ENCODE measurements at places on chromosomes 13 and 19.

DNA sequence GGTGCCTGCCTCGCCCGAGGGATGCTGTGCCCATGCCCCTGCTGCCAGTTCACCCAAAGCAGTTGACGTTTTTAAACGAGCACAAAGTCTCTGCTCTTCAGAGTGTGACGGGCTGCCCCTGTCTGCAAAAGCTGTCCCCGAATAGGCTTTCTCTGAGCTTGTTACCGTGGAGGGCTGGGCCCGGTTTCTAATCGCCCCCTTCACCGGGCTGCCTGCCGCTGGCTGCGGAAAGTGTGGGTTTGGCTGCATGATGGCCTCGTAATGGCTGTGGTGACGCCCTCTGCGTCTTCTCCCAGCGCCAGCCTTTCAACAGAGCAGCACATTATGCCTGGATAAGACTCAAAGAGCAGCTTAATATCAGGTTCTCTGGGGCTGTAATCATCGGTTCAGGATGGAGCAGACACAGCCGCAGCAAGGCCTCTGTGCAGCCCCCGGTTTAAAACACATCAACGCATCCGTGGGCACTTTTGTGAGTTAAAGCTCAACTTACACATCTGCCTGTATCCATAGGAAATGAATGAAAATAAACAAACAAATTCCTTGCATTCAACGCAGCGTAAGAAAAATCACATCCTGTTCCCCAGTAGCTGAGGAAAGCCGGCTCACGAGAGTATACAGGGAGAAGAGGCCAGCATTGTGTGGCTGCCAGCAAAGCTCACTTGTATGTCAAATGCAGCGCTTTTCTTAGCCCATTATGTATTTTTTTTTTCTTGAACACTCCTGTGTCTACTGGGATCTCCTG, 166.4 kb upstream of the SOX1 start:
- DNase-seq = no peak

DNA sequence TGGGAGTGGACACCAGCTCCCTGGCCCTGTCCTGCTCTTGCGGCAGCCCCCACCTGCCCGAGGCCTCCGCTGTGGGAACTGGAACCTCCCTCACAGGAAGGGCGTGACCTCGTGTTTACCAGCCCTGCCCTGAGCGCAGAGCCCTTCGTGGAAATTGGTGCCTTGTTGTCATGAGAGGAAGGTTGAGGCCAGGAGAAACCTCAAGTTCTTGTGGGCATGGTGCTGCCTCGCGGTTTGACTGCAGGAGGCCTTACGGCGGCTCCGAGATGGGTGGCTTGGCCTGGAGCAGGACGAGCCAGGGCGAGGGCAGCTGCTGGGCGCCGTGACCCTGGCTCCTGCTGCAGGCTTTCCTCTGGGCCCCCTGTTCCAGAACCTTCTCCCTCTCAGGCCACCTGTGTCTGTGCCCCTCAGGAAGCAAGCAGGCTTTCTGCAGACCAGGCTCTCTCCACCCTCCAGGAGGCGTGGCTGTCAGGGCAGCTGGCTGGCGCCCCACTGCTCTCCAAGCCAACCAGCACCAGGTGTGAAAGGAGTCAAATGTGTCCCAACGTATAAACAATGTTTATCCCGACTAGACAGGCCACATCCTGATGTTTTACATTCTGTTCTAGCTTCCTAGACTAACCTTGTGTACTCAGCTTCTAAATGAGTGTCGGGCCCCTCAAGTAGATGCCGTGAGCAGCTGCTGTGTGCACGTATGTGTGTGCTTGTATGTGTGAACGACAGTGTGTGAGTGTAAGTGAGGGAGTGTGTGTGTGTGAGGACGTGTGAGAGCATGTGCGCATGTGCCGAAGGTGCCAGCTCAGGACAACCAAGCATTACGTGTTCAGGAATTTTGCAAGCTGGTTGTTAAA, 10.4 kb upstream of the RASA3 start:
- peak; percentile 87 for DNase-seq

DNA sequence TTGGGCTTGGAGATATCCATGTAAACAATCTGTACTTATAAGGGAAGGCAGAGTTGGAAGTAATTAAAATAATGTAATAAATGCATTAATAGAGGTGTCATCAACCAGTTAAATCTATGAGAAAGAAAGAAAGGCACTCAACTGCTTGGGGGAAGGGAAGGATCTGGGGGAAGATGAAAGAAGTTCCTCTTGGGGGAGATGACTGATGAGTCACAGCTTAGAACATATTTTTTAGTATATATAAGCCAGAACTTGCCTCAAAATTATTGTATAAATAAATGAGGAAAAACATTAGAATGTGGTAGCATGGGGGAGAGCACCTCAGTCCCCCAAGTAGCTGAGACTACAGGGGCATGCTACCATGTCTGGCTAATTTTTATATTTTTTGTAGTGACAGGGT, 205.8 kb downstream of the GGACT start:
- DNase-seq = no peak

- DNase-seq = no peak
Measured at GRCh38 chr19:29098863-29099481, 114.0 kb downstream of the UQCRFS1 start.

DNA sequence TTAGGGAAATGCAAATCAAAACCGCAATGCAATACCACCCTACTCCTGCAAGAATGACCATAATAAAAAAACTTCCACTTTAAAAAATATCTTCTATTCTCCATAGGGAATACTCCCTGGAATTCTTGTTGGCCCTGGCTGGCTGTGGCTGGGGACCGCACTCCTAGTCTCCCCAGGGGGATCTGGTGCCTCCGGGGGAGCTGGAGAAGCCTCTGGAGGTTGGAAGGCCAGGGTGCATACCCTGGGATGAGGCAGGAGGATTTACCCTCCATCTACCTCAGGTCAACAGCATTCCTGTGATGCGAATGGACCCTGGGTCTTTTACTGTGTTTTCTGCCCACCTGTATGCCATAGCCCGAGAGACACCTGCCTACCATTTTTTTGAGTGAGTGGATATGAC, 120.0 kb upstream of the ZNF536 start:
- DNase-seq = no peak

GRCh38 chr13:24119626-24120508, 40.7 kb upstream of the SPATA13 start:
- DNase-seq = no peak

- peak; percentile 29 for DNase-seq
Measured at GRCh38 chr19:45528744-45529419, 21.6 kb downstream of the VASP start.

- peak; percentile 74 for DNase-seq
Measured at GRCh38 chr19:19627621-19628500, at the start of gene LPAR2. Gene LPAR2, minus strand, starts transcription at chr19:19628220. Its CDS starts 945 bp downstream, at chr19:19627275.

- DNase-seq = no peak
Measured at GRCh38 chr13:31179754-31180153, 18.1 kb upstream of the HSPH1 start.

- DNase-seq = no peak
Measured at GRCh38 chr13:113856716-113857065, 7.2 kb downstream of the GAS6 start.

GRCh38 chr13:76380446-76381065, 505.6 kb downstream of the KCTD12 start:
- DNase-seq = no peak

DNA sequence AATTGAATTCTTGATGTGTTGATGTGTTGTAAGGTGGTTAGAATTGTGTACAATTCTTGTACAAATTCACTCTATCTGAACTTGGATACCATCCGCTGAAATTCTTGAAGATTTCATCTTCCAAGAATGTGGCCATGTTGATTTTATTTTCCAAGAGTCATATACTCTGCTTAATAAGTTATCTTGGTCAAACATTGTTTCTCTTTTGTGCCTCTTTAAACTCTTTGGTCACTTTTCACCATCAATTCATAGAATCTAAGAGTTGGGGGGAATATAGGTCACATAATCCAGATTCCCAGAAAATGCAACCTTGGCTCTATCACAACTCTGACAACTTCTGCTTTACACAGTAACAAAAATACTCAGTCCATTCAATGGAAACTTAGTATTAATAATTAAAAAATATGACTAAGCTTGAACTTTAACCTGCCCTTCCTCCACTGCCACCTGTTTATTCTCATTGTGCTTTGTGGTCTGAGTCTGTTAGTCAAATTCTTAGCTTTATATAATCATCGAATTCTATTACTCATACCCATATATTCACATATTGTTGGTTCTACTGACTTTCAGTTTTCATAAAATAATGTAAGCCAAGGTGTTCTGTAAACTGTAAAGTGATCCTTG, 373.2 kb downstream of the LMO7 start:
- DNase-seq = no peak

GRCh38 chr19:12773571-12773970, 1.8 kb downstream of the HOOK2 start:
- DNase-seq = no peak

DNA sequence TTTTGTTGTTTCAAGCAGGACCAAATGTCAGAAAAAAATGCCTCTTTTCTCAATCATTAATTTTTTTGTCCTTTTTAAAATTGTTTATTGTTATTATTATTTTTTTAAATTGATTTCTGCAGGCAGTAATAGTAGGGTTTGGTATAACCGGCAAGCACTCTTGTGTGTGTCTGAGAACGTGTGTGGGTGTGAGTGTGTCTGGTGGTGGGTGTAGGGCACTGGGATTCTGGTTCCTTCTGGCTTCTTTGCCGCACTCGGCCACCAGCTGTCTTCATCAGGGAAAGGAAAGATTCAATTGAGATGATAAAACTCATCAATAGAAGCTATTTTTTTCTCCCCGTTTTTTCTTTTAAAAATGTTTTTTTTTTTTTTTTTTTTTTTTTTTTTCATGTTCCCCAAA, 56.4 kb downstream of the IER2 start:
- no peak for DNase-seq

DNA sequence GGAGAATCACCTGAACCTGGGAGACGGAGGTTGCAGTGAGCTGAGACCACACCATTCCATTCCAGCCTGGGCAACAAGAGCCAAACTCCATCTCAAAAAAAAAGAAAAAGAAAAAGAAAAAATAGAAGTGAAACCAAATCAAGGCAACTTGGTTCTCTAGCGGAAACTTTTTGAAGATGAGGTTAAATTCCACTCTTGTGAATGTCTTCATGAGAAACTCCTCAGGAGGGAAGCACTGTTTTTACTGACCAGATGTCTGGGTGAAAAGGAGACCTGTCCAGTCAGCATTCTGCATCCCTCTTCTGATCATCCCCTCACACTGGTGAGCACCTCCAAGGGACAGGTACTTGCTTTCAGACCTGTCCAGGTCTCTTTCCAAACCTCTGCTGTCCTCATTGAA, 15.8 kb downstream of the BRD4 start:
- no peak for DNase-seq

GRCh38 chr13:42181381-42181953, 90.5 kb upstream of the AKAP11 start:
- no peak for DNase-seq

DNA sequence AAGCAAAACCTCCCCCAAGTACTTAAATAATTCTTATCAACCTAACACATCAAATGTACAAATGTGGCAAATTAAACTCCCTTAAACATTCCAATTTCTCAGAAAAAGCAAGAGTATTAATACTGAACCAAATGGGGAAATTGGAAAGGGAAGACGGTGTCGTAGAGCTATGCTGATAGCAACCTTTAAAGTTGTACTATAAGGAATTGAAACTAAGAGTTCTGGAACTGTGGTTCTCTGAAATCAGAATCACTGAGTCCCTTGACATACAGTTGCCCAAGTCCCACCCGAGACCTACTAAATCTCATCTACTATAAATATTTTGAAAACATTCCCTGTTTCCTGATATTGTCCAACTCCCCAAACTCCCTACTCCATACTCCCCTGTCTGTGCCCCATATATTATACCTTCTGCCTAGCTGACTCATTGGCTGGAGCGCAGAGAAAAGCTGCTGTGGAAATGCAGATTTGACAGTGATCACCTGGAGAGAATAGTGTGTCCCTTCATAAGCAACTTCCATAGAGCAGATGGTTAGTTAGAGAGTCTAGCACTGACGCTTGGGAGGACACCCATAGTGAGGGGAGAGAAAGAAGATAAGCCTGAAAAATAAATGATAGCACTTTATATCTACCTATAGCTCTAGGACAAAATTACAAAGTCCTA, 51.4 kb upstream of the ITM2B start:
- DNase-seq = no peak

DNA sequence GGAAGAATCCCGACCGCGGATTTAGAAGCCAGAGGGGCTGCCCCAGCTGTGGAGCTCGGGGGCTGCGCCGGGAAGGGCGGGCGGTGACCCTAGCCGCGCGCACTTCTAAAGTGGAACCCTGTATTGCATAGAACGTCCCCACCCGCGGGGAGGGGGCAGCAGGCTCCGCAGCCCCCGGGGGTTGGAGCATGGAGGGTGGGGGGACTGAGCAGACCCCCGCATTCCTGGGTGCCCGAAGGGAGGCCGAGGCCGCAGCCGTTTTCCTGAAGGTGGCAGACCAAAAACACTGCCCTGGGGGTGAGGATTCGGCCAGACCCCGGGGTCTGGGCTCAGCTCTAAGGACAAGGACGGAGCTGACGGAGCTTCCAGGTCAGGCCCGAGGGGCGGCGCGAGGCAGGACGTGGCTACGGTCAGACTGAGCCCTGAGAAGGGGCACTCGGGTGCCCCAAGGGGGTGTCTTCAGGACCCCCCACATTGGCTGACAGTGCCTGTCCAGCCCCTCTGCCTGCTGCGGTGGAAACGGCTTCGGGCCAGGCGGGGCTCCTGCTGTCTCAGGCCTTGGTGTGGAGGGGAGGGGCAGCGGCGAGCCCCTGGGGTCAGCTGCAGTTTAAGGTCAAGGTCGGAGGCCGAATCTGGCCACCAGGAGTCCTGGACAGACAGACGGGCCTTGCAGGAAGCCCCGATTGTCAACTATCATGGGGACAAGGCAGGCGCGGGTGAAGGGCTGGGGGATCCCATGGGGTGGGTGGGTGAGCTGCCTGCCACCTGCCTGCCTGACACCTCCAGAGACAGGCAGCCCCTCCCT, 12.6 kb downstream of the MKNK2 start:
- DNase-seq = no peak

- DNase-seq = no peak
Measured at GRCh38 chr19:34852669-34853068, 74.0 kb upstream of the ZNF30 start.

DNA sequence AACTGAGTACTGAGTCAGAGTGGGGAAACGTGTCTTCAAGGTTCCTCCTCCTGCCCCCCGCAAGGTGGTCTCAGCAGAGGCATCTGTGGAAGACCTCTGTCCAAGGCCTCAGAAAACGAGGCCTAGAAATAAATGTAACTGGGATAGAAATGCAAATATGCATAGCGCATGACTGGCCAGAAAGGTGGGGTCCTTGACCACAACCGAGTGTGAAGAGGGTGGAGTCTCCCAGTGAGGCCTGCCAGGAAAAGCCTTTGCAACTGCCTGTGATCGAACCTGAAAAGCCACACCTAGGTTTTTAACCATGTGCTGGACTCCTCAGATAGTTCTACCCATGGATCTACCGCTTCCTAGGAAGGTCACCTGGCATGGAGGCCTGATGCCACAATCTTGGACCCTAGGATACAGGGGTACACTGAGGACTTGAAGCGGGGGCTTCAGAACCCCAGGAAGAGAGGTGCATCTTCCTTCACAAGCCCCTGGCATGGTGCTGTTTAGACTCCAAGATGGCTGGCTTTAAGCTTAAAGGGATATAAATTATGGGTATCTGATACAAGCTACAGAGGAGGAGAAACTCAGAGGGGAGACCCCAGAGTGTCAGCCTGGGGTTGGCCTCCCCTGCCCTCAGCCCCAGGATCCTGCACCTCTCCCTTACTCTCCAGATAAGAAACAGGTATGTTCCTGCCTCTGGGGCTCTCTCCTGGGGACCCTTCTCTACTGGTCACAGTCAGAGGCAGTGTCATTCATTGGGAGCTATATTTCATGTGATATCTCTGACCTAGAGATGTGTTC, 18.3 kb upstream of the SIGLEC6 start:
- DNase-seq = no peak

Measured in T-cell (primary cell).